ENCODE measurements at places on chromosomes 6 and 20.

DNA sequence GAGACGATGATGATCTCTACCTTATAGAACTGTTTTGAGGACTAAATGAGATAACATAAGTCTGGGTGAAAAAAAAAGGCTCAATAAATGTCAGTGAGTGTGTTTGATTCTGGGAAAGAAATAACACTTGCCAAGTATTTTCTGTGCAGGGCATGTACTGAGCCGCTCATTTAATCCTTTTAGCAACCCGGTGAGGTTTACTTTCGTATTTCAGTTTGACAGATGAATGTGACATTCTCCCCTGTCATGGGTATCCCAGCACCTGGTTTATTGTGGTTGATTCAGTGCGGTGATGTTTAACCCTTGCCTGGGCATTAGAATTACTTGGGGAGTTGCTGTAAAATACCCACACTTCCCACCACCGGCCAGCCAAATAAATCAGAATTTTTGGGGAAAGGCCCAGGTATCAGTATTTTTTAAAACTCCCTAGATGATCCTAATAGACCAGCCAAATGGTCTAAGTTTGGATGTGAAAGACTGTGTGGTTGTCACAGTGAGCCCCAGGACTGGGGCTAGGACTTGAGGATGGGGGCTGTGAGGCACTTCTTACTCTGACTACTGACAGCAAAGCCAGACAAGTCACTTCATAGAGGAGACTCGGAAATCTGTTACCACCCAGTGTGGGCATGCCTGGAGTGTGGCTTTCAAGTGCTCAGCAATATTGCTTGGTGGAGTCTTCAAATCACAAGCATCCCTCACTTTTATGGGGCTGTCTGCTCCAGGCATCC is 100.2 kb upstream of the KCNG1 start:
- DNase-seq, result no peak

GRCh38 chr6:13445005-13445743 is 42.2 kb downstream of the GFOD1 start:
- DNase-seq, result no peak

DNA sequence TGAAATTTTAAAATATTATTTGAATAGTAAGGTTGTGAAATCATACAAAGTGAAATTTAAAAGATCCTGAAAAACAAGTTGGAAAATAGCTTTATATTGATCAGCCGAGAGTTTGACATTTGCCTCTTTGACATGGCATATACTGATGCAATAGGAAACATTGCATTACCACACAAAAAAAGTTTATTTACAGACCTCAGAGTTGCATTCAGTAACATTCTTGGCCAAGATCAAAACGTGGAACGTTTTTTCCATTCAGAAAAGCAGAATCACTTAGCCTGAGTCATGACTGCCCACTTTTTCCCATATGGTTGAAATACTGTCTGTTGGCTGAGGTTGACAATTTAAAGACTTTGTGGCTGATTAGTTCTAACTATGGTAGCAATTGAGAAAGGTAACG is 55.1 kb upstream of the BACH2 start:
- peak; percentile 60 for DNase-seq

DNA sequence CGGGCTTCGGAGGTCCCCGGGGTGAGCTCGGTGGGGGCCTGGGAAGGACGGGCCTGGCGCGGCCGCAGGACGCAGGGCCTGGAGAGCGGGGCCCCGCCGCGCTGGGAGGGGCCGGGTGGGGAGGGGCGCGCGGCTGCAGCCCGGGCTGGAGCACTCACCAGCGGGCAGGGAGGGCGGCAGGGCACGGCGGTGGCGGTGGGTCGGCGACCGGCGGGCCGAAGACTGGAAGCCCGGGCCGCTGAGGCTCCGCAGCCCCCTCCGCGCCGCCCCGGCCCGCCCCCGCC is at the start of gene GATA5:
GATA5 (minus strand) TSS at position 224 of the 284 bp plus-strand sequence. CDS start 474 bp downstream, outside the sequence.
- DNase-seq, result no peak

GRCh38 chr20:4800131-4800530 is 78.4 kb downstream of the PRND start:
- no peak for DNase-seq

- DNase-seq, result peak; percentile 19
Observed at GRCh38 chr20:51193066-51193772, 170.3 kb upstream of the KCNG1 start.

- DNase-seq, result no peak
Observed at GRCh38 chr20:2602046-2602735, 50.2 kb upstream of the NOP56 start.

- DNase-seq, result no peak
Observed at GRCh38 chr20:25341716-25342680, 48.6 kb downstream of the ABHD12 start.

GRCh38 chr6:397056-397455 is 5.5 kb downstream of the IRF4 start:
- no peak for DNase-seq

DNA sequence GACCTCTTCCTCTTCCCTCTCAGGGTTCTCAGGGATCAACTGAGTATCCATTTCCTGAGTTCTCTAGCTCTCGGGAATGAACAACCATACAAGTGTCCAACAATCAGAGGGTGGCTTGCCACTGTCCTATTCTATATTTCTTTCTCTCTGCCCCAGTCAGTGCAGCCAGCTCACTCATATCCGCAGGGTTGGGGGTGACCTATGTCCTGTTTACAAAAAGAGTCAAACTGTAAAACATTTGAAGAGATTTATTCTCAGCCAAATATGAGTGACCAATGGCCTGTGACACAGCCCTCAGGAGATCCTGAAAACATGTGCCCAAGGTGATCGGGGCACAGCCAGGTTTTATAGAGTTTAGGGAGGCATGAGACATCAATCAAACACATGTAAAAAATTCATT is 10.8 kb upstream of the BTN3A2 start:
- DNase-seq, result no peak

GRCh38 chr6:109714166-109714565 is 23.1 kb downstream of the FIG4 start:
- DNase-seq, result no peak

DNA sequence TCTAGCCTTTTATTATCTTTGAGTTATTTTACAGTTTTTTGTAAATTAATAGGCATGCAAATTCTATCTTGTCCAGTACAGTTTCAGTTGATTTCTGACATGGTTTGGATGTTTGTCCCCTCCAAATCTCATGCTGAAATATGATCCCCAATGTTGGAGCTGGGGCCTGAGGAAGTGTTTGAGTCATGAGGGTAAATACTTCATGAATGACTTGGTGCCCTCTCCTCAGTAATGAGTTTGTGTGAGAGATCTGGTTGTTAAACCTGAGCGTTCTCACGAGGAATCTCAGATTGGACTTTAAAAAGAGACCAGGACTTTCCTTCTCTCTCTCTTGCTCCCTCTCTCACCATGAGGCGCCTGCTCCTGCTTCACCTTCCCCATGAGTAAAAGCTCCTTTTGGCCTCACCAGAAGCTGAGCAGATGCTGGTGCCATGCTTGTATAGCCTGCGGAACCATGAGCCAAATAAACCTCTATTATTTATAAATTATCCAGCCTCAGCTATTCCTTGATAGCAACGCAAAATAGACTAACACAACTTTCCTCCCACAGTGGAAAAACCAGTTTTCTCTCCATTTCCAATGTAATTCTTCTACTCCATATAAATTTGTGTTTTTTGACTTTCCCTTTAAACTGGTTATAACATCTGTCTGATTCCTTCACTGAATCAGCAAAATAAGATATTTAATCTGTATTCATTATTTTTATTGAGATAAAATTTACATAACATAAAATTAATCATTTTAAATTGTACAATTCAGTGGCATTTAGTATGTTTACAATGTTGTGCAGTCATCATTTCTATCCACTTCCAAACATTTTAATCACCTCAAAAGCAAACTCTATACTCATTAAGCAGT is 78.7 kb upstream of the PRSS16 start:
- DNase-seq, result no peak

DNA sequence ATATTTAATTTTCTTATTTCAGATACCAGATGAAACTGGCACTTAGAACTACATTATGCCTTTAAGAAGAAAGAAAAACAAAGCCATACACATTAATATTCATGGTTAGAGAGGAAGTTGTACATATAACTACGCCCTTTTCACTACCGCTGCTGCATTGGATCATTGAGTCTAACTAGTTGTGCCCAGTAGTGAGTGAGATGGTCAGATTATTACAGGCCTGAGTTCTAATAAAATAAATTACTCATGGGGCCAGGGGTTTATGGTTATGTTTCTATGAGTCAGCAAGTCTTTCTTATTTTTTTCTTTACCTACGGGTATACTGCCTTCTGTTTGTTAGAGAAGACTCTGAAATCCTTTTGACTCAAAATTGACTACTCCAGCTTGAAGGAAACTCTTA is 11.5 kb downstream of the RIOK1 start:
- DNase-seq, result peak; percentile 22

GRCh38 chr6:170152989-170153388 is 137.9 kb downstream of the DLL1 start:
- DNase-seq, result no peak

- no peak for DNase-seq
Observed at GRCh38 chr6:15675536-15676220, 12.8 kb upstream of the DTNBP1 start.

DNA sequence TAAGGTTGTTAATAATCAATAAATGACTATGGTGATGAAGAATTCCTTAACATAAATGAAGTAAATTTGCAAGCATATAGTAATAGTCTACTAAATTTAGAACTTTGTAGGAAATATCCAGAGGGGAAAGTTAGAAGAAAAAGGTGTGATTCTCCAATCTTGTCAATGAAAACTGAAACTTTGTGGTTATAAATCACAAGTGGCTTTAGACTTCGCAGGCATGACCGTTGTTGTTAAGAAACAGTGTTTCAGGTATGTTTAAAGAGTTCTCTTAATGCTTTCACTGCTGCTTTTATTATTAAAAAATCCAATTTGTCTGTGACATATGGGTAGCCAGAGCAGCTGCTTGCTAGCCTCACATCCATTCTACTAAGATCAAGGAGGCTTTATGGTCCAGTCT is 475.6 kb upstream of the ADGRB3 start:
- DNase-seq, result no peak

- peak; percentile 28 for DNase-seq
Observed at GRCh38 chr6:46325561-46326530, 155.1 kb upstream of the ENPP5 start.

GRCh38 chr20:62285722-62286121 is 17.1 kb upstream of the ADRM1 start:
- no peak for DNase-seq

GRCh38 chr20:3705970-3706739 is 6.2 kb downstream of the SIGLEC1 start:
- DNase-seq, result no peak

GRCh38 chr6:35706468-35706867 is 17.8 kb upstream of the FKBP5 start:
- peak; percentile 39 for DNase-seq

DNA sequence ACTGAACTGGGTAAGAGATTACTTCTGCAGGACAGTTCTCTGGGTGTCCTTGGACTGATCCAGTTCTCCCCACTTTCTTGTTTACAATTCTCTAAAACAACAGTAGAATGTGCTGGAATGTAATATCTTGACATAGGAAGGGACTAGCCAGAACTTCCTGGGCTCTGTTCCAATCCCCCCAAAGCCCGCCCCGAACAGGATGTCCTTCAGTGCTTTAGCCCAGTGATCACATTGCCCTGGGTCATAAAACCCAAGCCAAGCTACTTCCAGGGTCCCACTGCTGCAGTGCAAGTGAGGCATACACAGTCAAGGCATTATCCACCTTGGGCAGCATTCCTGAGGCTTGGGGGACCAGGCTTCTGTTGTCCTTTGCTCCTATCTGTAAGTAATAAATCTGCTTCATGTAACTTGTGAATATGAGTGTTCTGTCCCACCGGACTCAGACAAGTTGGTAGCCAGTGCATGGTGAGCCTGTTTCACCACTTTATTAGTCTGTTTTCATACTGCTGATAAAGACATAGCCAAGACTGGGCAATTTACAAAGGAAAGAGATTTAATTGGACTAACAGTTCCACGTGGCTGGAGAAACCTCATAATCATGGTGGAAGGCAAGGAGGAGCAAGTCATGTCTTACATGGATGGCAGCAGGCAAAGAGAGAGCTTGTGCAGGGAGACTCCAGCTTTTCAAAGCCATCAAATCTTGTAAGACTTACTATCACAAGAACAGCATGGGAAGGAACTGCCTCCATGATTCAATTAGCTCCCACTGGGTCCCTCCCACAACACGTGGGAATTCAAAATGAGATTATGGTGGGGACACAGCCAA is 23.5 kb downstream of the FITM2 start:
- DNase-seq, result peak; percentile 10

- no peak for DNase-seq
Observed at GRCh38 chr6:125008261-125008703, 46.0 kb downstream of the RNF217 start.

DNA sequence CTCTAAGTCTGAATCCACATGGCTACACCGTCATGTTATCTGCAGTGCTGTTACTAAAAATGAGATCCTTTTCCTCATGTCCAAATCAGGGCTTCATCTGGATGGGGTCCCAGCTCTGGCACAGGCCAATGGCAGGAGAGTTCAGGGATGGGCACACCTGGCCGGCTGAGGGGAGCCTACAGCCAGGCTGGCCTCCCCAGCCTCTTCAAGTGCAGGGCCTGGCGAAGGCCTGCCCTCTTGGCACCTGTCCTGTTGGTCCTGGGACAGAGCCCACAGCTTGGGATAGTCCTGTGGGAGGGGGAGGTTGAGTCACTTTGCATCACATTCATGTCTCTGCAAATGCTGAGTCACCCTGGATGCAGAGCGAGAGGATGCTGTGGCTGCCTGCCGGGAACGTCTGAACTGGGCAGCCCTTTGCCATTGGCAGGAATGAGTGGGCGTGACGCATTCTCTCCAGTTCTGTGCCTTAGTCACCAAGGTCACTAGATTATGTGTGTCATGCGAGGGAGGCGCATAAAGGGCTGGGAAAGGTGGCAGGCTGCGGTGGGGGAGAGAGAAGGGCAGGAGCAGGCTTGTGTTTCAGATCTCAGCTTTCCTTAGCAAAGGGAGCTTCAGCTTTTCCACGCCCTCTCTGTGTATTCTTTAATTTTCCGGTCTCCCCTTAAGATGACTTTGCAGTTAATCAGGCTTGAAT is 223.2 kb upstream of the ECI2 start:
- peak; percentile 100 for DNase-seq

DNA sequence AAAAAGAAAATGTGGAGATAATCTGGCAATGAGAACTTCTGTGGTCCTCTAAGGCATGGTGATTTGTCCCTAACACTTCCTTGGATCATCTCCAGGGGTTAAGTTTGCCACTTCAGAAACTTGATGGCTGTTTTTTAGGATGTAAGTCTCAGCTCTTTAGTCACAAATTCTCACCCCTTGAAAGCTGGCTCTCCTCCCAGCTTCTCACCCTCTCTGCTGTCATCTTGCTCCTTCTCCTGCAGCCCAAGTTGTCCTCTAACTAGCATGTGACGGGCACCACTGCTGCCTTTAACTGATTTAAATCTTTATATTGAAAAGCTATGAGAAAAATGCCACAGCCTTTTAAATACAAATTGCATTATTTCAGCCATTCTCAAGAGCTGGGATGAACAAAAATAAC is 107.8 kb downstream of the MAP3K5 start:
- no peak for DNase-seq
